ENCODE measurements at places on chromosomes 7 and 10.

- no peak for DNase-seq
These were observed 466.1 kb upstream of the C7orf33 start for GRCh38 chr7:148124477-148124876.

DNA sequence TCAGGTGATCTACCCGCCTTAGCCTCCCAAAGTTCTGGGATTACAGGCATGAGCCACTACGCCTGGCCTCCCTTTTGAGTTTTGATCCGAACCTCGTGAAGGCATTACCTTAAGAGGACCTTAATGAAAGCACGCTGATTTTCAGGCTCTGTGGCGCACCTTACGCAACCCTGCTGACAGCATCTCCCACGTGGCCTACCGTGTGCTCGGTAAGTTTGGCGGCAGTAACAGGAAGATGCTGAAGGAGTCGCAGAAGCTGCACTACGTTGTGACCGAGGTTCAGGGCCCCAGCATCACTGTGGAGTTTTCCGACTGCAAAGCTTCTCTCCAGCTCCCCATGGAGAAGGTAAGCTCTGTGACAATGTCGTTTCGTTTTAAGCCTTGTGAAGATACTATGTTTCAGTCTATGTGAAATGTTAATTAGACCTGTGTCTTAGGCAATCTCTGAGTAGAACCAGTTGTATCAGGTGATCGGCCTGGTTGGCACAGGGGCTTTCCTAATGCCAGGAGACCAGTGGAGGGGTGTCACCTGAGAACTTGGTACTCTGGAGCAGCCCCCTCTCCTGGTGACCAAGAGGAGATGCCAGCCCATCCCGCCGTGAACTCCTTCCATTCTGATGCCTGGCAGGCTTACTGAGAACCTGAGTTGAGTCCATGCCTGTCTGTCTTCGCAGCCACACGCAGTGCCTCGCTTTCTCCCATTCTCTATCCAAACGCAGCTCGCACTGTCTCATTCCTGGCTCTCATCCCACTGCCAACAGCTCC is 43.5 kb downstream of the TRRAP start:
- no peak for DNase-seq

DNA sequence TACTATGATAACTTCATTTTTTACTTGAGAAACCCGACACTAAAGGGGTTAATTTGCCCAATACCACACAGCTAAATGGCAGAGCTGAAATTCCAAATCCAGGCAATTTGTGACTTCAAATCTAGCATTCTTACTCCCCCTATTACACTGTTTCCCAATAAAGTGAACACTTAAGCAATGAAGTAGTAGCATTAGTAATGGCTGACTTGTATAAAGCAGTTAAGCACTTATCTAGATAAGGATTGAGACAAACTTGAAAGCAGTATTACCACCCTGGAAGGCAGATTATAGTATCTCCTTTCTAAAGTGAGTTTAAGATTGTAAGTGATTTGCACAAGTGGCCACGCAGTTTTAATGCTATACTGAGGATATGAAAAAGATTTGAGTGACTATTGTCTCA is 39.3 kb downstream of the WASL start:
- DNase-seq: no peak

DNA sequence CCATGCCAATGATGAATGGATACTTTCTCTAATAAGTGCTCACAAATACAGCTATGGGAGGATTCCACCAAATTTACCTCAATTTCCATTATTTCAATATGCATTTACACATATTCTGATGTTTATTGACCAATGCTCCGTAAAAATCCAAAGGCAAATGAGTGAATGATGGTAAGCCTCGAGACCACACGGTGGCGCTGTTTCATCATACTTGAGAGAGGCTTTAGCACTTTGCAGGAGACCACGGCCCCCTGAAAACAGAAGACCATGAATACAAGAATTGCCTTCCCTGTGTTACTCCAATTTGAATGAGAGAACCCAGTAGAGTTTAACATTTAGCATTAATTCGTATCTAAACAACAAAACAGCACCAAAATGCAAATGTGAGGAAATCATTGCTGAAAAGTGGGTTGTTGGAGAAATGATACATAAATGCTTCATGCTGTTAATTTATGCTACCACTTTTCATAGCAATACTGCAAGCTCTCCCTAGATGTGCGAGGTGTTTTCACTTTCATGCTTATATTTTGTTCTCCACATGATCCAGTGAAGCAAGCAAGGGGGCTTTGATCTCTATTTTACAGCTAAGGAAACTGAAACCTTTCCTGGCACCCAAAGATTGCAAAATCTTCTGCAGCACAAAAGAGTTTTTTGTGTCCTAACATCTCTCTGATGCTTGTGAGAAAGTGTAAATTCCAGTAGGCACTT is 35.4 kb downstream of the TRIL start:
- DNase-seq: peak; percentile 54

DNA sequence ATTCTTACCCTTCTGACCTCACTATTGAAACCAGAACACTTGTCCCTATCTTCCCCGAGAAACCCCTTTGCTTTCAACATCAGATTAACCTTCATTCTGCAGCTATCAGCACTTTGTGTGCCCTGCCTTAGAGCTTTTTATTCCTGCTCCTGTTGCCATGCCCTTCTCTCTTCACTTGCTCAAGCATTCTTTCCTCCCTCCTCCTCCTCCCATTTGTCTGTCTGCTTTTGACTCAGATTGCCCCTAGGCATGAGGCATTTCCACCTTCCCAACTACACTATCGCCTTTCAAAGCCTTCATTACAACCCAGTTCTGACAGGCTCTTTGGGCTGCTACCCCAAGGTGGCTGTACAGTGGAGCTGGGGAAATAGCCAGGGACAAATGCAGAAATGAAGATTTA is 143.3 kb downstream of the SLC25A13 start:
- DNase-seq: no peak

- DNase-seq: no peak
These were observed 1325.0 kb downstream of the XPNPEP1 start for GRCh38 chr10:108598320-108598695.

DNA sequence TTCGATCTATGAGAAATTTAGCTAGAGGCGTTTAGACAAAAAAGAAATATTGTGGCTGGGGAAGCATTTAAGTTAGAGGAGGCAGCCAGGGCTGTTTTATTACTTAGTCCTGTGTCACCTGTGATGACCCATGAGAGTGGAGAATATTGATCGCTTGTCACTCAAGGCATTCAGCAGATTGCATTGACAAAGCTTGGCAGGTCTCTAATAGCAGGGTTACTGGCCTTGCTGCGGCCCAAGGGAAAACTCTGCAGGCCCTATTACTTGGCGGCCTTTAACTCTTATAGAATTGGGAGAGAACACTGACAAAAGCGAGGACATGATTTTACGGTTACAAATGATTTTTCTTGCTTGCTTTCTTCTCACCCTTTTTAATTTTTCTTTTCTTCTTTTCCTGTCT is 473.5 kb downstream of the AUTS2 start:
- no peak for DNase-seq

DNA sequence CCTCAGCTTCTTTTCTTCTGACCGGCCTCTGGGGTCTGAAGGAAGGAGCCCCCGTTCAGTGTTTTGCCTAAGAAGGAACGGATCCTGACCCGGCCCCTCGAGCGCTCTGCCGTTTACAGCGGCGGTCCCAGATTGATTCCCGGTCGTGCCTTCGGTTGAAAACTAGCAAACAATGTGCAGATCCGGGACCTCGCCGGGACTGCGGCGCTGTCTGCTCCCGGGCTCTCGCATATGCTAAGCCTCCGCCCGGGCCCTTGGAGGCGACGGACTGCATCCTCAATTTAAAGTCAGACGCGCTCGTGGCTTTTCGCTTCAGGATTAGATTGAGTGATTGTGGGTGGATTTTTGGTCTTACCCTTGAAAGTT is 559 bp downstream of the DBF4 start:
- peak; percentile 31 for DNase-seq

- DNase-seq: no peak
These were observed 199.5 kb downstream of the GPAM start for GRCh38 chr10:111984057-111984456.

- no peak for DNase-seq
These were observed 30.6 kb downstream of the FAM204A start for GRCh38 chr10:118311505-118311904.

DNA sequence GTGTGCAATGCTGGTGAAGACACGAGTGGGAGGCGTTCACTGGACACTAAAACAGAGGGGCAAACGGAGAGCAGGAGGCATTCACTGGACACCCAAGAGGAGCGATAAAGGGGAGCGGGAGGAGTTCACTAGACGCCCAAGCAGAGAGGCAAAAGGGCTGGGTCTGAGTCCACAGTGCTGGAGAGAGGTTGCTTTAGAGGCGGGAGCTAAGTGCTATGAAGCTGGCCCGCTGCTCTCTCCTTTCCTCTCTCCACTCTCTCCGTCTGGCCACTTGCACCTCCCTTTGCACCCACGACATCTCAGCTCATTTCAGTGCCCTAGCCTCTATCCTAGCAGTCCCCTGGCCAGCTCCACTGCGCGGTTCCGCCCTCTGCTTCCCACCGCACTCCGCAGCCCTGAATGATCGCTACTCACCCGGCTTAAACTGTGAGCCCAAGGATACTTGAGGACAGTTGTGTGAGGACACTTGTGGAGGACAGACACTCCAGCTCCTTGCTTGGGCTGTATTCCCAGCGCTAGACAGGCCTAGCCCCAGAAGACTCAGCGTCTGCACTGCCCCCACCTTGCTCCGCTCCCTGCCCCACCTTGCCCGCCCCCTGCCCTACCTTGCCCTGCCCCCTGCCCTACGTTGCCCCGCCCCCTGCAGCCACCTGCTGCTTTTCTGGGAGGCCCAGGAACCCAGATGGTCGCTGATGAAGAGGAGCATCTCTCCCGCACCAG is 78.8 kb upstream of the CPXM2 start:
- no peak for DNase-seq

DNA sequence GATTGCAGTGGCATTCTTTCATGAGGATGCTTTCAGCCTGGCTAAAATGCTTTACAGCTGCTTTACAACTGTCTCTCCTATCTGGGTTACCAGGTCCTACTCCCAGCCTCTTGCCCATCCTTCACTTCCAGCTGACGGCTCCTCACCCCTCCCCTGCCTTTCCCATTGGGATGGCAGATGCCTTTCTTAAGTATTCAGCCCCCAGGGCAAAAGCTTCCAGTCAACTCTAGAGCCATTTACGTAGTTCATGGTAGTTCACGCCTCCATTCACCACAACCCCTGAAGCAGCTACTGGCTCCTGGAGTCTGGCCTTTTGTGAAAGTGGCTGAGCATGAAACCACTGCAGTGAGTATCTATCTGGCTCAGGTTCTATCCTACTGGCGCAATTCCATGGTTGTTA is 17.2 kb upstream of the BMPER start:
- no peak for DNase-seq

- no peak for DNase-seq
These were observed 20.3 kb downstream of the TSPAN12 start for GRCh38 chr7:120837599-120837998.

DNA sequence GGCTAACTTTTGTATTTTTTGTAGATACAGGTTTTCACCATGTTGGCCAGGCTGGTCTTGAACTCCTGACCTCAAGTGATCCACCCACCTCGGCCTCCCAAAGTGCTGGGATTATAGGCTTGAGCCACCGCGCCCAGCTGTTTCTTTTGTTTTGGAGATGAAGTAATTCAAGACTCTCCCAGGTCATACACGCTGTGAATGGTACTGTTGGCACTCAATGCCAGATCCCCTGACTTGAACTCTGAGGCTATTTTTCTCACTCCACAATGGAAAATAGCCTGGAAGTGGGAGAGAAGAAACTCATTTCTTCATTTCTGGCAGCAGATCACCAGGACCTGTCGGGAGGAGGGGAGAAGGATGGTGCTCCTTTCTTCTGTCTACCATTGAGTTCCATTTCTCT is 32.4 kb downstream of the BLVRA start:
- DNase-seq: no peak

- no peak for DNase-seq
These were observed 374.0 kb upstream of the STEAP1 start for GRCh38 chr7:89780291-89780690.

GRCh38 chr7:6385110-6385781 is 62.5 kb downstream of the DAGLB start:
- DNase-seq: peak; percentile 93

- DNase-seq: no peak
These were observed 38.2 kb downstream of the CALML5 start for GRCh38 chr10:5461203-5461588.

- DNase-seq: no peak
These were observed 13.9 kb downstream of the GRB10 start for GRCh38 chr7:50768485-50769474.

DNA sequence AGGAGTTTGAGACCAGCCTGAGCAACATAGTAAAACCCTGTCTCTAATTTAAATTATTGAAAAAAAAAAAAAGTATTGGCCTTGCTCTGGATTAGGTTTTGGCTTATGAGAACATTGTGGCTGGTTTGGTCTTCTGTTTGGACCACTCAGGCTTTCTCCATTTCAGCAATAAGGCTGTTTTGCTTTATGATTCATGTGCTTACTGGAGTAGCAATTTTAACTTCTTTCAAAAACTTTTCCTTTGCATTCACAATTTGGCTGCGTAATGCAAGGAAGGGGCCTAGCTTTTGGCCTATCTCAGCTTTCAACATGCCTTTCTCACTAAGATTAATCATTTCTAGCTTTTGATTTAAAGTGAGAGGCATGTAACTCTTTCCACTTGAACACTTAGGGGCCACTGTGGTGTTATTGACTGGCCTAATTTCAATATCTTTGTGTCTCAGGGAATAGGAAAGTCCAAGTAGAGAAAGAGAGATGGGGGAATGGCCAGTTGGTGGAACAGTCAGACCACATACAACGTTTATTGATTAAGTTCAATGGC is 38.0 kb upstream of the SRPK2 start:
- no peak for DNase-seq

GRCh38 chr7:18663321-18663720 is 167.8 kb downstream of the HDAC9 start:
- no peak for DNase-seq

DNA sequence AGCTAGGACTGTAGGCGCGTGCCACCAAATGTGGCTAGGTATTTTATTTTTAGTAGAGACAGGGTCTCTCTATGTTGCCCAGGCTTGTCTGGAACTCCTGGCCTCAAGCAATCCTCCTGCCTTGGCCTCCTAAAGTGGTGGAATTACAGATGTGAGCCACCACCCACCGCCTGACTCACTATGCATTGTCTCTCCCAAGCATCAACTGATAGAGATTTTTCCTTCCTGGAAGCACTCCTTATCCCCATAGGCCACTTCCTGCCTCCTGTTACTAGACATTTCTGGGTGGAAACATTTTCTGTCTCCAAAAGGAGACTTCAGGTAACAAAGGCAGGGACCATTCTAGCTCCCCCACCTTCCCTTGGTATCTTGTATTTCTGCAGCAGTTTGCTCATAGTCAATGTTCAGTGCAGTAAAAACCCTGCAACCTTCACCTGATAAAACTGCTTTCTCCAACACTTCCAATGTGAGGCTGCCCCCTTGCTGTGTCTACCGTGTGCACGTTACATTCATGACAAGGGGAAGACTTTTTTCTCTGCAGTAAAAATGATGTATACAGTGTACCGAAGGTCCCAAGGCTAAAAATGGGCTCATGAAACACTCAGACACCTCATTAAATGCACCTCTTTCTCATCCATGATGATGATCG is 84.9 kb downstream of the NHLRC2 start:
- no peak for DNase-seq

- DNase-seq: no peak
These were observed 98.1 kb downstream of the DPY19L1 start for GRCh38 chr7:34939175-34939574.

- DNase-seq: no peak
These were observed 21.4 kb upstream of the PDGFA start for GRCh38 chr7:540997-541396.

- DNase-seq: no peak
These were observed 123.6 kb downstream of the OAT start for GRCh38 chr10:124294811-124295770.

- DNase-seq: no peak
These were observed 245.6 kb upstream of the PITRM1 start for GRCh38 chr10:3418041-3418754.

GRCh38 chr7:151666886-151667285 is 147.2 kb upstream of the RHEB start:
- no peak for DNase-seq
